ENCODE measurements at places on chromosomes 4 and X.

- DNase-seq = peak; percentile 83
Measured at GRCh38 chr4:53734584-53735353, 143.5 kb upstream of the LNX1 start.

DNA sequence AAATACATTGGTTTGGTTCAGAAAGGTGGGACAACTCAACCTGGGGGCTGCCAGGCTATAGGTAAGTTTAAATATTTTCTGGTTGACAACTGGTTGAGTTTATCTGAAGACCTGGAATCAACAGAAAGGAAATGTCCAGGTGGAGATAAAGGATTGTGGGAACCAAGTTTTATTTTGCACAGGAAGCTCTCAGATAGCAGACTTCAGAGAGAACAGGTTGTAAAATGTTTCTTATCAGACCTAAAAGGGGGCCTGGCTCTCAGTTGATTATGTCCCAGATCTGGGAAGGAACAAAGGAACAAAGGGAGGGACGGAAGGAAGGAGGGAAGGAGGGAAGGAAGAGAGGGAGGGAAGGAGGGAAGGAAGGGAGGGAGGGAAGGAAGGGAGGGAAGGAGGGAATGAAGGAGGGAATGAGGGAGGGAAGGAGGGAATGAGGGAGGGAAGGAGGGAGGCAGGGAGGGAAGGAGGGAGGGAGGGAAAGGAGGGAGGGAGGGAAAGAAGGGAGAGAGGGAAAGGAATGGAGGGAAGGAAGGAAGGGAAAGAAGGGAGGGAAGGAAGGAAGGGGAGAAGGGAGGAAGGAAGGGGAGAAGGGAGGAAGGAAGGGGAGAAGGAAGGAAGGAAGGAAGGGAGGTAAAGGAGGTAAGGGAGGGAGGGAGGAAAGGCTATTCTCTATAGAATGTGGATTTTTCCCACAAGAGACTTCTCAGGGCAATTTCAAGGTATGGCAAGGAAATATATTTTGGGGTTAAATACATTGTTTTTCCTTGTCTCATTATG lies 186.7 kb downstream of the DHRSX start:
- no peak for DNase-seq

DNA sequence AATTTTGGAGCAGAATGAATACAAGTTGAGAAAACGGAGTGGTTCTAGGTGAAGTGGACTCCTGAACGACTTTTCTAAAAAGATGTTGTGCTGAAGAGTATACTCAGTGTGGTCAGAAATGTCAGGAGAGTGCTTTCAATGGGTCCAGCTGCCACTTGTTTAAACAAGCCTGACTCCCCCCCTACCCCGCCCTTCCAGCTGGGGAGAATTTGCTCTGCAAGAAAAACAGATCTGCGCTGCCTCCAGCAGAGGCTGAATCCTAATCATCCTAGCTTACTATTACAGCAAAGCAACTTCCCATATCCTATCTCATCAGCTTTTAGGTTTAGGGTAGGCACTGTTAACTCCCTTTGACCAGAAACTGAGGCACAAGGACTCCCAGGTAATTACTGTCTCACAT lies 1.9 kb downstream of the MAP3K15 start:
- DNase-seq = no peak

DNA sequence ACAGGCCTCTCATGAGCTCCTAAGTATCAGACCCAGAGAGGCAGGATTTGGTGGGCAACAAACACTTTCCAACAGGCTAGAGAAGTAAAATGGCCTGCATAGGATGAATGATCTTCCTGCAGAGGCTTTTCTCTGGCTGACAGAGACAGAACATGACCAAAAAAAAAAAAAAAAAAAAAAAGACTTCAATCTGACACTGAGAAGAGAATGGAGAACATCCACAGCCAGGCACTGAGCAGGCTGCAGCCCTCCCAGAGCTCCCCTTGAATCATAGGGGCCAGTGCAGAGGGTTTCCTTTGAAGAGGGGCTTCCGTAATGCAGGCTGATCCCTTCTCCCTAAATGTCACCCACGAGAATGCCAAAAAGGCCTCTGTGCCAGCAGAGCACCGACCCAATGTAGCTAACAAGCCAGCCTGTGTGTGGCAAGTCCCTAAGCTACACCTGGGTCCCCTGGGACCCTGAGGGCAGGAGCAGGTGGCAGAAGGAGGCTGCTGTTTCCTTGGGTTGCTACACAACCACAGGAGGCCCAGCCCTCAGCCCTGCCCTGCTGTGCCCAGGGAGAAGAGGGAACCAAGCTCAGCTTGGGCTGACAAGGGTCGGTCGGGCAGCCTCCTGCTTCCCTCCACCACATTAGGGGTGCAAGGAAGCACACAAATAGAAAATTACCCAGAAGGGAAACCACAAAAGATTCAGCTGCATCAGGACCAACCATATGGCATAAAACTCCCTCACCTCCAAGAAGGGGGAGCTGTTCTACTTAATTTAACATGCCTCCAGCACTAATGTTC lies 55.6 kb downstream of the MAP7D2 start:
- no peak for DNase-seq

DNA sequence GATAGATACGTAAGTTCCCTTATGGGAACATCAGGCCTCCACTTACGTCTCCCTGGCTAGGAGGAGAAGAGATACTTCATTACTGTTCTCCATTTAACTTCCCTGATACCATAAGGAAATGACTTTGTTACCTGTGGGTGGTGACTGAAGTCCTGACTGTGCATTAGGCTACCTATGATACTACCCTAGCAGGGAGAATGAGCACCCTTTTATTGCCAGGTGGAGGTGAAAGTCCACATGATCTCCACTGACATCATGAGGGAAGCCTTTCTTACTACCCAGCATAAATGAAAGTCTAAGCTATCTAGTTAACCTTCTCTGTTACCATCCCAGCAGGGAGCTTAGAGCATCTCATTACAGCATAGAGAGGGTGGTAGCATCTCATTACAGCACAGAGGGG lies 24.4 kb upstream of the LAMTOR3 start:
- no peak for DNase-seq

GRCh38 chrX:87236830-87237440 lies 280.7 kb upstream of the KLHL4 start:
- DNase-seq = no peak

- peak; percentile 6 for DNase-seq
Measured at GRCh38 chrX:20913760-20914159, 460.5 kb upstream of the CNKSR2 start.

DNA sequence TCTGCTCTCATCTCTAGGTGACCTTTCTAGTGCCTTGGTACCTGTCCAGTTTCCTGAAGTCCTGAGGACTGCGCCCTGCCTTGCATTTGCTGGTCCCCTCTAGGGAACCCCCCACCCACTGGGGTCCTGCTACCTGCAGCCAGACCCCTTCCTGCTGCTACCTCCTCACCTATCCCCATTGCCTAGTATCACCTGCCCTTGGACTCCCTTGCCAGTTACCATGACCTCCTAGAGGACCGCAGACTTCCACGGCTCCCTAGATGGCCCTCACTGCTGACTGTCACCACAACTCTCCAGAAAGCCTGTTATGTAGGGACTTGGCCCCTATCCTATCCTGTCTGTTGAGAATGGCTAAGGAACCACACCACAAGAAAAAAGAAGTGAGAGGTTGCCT lies 166.6 kb downstream of the EFNB1 start:
- no peak for DNase-seq

GRCh38 chrX:16882169-16882568 lies 12.0 kb upstream of the RBBP7 start:
- DNase-seq = no peak
